ENCODE measurements at places on chromosomes 1 and 21.

DNA sequence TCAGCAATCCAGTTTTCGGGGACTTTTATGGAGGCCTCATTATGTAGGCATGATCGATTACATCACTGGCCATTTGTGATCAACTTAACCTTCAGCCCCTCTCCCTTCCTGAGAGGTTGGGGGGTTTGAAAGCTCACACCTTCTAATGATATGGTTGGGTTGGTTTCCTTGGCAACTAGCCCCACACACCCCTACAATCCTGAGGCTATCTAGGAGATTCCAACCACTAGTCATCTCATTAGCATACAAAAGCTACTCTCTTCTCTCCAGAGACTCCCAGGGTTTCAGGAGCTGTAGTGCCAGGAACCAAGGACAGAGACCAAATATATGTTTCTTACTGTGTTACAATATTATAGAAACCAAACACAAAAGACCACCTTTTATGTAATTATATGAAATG, 35.2 kb upstream of the ZNF326 start:
- no peak for DNase-seq

DNA sequence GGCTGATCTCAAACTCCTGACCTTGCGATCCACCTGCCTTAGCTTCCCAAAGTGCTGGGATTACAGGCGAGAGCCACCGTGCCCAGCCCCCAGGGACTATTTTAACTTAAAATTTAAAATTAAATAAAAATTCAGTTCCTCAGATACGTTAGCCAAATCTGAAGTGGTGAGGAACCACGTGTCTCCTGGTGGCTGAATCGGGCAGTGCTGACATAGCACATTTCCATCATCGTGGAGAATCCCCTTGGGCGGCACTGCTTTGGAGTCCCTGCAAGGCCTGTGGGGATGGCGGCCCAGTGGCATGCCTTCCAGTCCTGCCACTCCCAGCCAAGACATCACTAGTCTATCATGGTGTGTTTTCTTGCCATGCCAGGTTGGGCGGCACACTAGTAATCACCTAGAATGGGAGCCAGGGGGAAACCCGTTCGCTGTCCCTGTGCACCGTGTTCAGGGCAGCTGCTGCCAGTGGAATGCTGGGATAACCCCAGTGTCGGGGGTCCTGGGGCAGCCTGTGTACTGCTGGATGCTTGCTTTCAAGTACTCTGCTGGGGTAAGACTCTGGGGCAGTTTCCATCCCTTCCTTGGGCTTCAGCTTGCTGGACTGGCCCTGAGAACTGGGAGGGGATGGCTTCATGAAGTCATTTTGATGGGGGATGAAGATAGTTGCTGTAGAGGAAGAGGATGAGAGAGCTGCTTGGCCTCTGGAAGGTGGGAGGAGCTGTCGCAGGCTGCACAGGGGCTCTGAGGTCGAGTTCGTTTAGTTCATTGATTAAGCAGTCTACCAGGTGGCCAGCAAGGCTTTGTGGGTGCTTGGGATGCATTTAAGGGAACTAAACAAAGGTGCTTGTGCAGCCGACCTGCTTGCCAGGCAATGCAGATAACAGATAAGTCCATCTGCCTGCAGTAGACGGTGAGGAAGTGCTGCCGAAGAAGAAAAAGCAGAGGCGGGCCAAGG, 4.6 kb downstream of the ZBTB48 start:
- no peak for DNase-seq

DNA sequence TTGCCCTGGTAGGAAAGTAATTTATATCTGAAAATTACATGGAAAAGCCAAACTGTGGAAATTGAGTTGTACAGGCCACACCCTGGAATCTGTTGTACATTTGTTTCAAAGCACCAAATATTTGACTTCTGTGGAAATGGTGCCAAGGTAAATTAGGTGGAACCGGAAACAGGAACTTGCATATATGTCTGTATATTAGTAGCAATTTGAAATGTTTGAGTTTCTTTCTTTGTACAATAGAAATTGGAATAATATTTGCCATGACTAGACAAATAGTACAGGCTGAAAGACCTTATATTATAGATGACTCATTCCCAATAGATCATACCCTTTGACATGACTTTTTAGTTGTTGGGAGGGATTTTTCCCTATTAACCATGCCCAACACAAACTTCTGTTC, 10.5 kb upstream of the TAF1A start:
- DNase-seq, result no peak

DNA sequence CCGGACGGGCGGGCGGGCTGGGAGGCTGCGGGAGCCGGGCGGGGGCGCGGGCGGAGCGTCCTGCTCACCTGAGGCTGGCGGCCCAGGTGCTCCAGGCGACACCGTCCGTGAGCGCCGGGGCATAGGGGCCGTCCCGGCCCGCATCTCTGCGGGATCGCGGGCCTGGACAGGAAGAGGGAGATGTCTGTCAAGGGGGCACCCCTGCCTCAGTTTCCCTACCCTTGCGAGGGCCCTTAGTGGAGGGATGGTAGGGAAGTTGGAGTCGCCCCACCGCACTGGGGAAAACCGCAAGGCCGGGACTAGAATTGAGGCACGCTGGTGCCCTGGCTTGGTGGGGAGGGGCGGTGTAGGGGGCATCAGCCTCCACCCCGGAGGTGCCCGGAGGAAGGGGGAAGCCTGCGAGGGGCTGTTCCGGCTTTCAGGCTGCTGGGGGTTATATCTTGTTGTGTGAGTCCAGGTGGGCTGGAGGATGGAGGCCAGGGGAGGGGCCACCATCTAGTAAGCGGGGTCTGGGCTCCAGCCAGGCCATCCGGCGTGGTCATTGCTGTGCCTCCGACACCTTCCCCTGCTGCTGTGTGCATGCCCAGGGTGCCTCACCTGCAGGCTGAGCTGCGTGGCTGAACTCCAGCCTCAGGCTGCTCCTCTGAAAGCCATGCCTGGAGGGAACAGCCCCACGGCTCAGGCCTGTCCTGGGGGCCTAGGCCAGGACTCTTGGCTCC, 580 bp downstream of the VWA1 start:
- DNase-seq, result no peak

- DNase-seq, result no peak
These were observed 450 bp downstream of the SDE2 start for GRCh38 chr1:225998560-225999226.

DNA sequence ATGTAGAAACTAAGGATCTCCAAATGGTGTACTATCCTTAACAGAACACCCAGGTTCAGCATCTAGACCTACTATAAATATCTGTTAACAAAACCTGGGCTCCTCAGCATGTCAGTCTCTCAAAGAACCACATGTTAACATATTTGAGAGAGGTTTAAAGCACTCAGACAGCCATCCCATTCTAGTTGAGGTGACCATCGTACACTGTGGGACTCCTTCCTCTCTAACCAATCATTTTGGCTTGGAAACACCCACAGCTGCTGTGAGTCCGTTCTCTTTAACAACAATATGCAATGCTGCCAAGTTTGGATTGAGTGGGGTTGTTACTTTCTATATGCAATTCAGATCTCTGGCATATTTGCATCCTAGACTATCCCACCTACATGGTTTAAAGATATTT, 105.8 kb downstream of the MRPL39 start:
- DNase-seq, result no peak

GRCh38 chr1:223704921-223705878, 7.1 kb upstream of the CAPN2 start:
- no peak for DNase-seq

- peak; percentile 69 for DNase-seq
These were observed 1.3 kb downstream of the DENND4B start for GRCh38 chr1:153945131-153945794.

DNA sequence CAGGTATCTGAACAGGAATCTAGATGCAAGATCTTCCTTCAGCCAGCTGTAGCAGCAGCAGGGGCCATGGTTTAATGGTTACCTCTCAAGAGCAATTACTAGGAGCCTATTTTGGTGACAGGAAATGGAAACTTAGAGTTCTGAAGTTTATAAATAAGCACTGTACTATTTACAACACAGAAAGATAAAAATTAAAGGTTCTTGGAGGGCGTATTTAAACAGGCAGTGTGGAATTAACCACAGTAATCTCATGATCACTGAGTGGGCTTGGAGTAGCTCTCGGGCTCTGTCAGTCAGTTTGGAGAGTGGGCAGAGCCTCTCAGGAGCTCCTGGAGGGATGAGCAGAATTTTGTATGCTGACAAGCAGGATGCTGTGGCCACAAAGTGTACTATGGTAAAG, 10.2 kb upstream of the FCRL5 start:
- DNase-seq, result no peak

DNA sequence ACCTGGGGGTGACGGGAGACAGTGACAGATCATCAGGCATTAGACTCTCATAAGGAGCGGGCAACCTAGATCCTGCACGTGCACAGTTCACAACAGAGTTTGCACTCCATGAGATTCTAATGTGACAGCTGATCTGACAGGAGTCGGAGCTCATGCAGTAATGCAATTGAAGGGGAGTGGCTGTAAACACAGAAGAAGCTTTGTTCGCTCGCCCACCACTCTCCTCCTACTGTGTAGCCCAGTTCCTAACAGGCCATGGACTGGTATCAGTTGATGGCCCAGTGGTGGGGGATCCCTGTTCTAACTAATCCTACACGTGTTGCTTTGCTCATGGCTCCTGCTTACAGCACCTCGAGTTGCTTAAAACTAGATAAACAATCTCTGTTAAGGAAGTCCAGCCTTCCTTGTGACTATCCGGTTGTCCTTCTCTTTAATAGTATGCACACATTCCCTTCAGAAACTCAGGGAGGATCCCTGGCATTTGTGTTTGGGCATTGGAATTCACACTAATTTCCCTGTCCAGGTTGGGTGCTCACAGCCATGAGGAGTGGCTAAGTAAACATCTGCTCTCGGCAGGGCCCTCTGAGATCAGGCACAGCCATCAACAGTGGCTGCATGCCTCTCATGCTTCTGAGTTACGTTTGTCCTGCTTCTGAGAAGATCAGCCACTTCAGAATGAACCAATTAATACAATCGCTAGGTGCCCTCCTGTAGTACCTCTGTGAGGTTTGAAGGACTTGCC, 21.1 kb upstream of the F3 start:
- no peak for DNase-seq

DNA sequence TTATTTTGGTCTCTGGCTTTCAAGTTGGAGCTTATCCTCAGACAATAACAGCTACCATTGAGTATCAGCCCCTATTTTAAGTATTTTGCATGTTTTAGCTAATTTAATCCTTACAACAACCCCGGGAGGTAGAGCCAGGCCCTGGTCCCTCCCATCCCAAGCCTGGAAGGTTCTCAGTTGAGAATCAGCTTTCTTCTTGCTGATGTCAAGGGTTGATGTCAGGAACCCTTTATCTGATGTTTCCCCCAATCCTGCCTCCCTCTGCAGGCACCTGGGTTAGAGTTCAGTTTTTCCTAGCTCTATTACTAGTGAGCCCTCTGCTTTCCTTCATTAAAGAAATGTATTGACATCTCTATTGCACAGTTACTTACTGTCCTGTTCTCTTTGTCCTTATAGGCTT, 3.6 kb upstream of the SVBP start:
- no peak for DNase-seq

GRCh38 chr1:243548516-243548915, 292.7 kb downstream of the SDCCAG8 start:
- DNase-seq, result no peak

DNA sequence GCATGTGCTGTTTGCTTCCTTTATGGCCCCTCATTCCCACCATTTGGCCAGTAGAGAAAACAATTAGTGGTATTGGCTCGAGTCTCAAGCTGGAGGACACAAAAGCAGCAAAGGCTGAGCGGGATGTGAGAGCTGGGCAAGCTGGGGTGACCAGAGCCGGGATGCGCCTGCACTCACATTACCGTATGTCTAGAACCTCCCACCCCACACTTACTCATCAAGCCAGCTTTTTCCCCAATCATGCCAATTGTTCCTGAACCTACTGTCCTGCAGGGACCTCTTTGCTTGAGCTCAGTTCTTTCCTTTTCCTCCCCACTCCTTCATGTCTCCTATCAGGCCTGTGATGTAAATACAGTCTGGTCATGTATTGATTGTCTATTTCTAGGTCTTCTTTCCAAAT, 45.9 kb downstream of the KIRREL1 start:
- no peak for DNase-seq

DNA sequence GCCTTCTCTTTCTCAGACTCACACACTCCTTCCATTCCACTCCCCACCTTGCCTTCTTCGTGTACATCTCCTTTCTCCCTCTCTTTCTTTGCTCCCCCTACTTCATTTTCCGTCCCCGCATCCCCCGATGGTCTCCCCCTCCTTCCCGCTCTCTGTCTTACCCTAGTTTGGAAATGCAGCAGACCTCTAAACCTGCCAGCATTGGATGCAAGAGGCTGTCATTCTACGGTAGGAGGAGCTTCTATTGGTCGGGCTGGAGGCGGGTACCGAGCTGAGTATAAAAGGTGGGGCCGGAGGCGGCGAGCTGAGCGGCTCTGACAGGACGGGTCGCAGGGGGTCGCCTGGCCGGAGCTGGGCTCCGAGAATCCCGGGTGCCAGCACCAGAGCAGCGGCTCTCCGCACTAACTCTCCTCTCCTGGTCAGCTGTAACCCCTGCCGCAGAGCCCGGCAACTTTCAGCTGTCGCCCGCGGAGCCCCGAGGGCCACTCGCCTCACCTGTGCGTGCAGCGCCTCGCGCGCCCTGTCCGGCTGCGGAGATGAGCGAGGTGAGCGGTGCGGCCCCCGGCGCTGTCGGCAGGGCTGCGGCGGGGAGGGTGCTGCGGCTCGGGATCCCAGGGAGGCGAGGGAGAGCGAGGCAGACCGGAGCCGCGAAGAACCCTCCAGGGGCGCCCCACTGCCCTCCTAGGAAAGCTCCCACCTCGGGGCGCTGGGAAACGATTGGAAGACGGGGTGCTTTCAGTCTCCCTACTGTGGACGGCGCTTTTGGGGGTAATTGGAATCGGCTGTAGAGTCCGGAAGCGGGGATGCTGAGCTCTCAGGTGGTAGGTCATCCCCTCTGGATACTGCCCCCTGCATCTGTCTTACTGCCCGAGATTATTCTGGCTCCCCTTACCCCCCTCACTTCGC, at the start of gene PCP4L1:
Gene PCP4L1 (plus strand): TSS at position 307 of the 906 bp plus-strand sequence. CDS start 230 bp downstream, at position 537.
- no peak for DNase-seq

DNA sequence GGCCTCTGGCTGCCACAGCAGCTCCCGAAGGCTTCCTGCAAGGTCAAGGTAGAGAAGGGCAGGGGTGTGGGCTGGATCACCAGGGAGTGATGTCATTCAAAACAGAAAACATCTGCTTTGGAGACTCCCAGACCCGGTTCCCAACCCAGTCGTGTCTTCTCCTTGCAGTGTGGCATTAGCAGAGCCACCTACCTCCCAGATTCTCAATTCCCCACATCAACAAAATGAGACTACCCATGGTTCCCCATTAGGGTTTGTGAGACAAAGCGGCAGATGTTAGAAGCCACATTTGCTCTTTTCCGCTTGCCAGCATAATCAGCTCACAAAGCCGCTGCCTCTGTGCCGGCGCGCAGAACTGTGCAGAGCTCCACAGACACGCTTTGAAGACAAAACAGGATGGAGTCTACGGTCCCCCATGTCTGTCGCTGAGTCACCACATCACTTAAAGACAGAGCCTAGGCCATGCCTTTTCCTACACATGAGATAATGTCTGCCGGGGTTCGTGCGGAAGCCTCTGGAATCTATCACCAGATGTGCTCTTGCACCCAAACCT, 12.5 kb downstream of the KIF17 start:
- no peak for DNase-seq

DNA sequence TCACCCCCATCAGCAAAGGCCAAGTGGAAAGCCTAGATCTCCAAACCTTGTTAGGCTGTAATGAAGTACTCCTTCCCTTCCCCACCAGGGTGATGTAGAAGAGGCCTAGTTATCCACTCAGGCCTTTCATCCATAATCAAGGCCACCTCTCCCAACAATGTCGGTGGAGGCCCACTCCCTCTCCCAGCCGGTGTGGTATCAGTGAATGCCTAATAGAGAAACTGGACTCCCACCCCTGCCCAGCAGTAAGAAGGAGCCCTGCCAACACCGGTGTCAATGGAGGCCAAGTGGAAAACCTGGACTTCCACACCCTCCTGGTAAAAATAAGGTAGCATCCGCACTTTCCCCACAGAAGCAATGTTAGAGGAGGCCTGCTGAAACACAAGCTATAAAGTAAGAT, 23.9 kb downstream of the NDUFS5 start:
- DNase-seq, result no peak

Data from stimulated activated CD8-positive, alpha-beta memory T cell treated with anti-CD3 and anti-CD28 coated beads, Interleukin-7, amount 100 ng/mL, for 4 hours (primary cell).